Activated CD4-positive, alpha-beta T cell treated with anti-CD3 and anti-CD28 coated beads, Interleukin-2, amount 50 U/mL, for 4 hours (primary cell): ENCODE measurements at places on chromosomes 5 and 9.

DNA sequence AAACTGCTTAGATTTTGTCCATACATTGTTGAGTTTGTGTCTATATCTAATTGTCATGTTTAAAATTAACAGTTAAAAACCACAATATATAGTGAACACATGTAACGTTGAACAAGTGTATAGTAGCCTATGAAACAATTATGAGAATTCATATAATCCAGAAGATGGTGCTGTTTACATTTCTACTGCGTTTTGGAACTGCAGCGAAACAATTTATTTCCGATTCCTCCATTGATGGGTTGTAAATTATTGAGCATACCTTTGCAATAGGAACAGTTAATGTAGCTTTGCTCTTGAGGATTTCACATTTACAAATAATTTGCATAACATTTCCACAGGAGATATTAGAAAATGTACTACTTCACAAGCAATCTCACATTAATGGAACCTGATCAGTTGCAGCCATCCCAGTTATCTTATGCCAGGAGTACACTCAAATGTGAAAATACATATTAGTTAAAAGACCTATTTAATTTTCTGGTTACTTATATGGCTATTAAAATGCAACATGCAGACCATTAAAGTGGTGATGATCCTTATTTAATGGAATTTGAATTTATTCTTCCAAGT lies 411.8 kb downstream of the CDH10 start:
- DNase-seq = no peak

DNA sequence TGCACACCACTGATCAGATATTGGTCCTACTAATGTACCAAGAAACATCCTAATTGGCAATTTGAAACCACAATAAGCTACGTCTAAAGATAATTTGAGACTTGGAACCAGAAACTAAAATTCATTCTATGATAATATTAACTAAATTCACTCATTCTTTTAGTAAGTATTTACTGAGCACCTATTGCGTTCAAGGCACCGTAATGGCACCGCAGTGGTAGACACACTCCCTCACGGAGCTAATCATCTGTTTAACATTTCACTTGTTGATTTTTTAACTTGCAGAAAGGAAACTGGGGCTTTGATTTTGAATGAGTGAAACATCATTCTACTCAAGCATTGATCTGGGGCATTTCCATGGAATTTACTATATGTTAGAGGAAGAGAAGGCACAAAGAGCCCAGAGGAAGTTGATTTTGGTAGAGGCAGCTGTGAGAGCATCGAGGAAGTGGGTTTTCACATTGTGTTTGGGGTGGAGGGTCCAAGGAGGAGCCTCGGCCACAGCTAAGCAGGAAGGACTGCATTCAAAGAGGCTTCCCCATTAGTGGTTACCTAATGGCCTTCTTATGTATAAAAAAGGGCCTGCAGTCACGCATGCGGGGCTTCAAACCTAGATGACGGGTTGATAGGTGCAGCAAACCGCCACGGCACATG lies 7.1 kb downstream of the RAPGEF1 start:
- peak; percentile 28 for DNase-seq

DNA sequence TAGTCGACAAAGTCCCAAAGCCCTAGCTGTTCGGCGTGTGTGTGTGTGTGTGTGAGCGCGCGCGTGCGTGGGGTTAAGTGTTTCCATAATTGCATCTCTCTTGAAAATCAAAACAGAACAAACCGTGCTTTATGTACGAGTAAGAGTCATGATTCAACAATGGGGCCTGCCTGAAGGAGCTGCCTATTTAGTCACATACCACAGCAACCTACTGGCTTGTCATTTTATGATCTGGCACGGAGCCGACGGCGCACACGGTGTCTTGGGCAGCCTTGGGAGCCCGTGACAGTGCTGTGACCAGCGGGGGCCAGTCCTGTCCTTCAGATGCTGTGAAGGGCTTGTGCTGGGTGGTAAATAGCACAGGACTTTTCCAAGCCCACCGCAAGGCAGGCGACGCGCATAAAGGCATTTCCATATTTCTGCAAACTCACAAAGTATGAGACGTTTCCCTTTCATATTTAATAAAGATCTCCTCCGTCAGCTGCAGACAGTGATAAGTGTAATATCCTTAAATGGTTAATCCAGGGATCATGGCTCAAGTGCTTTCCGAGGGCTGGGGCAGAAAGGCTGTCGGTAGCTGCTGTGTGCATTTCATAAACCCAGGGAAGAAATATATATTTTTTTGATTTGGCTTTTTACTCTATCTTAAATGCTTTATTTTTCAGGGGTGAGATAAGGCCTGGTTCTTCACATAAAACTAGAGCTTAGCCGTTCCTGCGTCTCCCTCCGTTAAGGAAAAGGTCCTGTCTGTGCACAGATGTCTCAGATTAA lies 270.2 kb upstream of the IRX1 start:
- DNase-seq = no peak

- DNase-seq = no peak
Observed at GRCh38 chr9:99831857-99832557, 10.3 kb downstream of the NR4A3 start.

DNA sequence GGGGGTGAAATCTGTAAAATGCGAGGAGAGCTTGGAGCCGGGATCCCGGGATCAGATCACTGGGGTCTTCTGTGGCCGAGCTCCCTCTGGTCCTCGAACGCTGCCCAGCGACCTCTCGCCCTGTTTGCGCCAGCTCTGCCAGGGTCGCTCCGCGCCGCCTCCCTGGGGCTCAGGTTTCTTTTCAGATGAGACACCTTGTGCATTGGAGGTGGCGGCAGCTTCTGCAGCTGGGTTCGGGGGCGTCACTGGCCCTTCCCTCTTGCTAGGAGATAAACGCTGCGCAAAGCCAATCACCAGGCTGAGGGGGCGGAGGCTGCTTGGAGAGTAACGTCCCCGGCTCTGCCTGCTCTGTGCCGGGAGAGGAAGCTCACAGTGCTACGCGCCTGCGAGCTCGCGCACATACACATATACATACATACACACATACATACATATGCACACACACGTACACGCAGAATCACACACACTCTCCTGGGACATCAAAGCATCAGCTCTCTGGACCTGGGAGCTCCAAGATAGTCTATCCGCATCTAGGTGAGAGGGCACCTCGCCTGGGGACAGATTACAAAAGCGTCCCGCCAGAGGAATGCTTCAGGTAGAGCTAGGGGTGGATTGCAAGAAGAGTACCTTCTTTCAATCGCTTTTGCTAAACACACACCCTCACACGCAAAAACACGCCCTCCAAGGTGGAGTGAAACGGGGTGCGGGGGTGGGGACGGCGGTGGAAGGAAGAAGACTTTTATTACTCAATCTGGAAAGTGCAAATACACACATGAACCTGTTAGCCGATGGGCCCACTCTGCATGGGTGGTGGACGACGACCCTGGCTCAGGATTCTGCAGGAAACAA lies at the start of gene ST8SIA4:
Gene ST8SIA4 (minus strand): TSS at position 244 of the 849 bp plus-strand sequence. CDS start 327 bp downstream, outside the sequence.
- peak; percentile 88 for DNase-seq

DNA sequence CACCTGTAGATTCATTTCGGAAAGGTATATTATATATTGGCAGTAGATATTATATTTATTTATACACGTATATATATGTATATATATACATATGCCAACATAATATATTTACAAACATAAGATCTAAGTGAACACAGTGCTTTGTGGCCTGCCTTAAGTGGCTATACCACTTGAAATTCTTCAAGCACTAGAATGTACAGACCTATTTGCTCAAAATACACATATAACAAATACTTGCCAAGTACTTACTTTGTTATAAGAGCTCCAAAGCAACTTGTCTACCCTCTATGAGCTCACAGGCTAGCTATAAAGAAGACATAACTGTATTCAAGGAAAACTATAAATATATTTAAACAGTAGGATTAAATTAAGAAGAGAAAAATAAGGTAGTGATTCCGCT lies 33.6 kb upstream of the SLC36A1 start:
- DNase-seq = no peak

DNA sequence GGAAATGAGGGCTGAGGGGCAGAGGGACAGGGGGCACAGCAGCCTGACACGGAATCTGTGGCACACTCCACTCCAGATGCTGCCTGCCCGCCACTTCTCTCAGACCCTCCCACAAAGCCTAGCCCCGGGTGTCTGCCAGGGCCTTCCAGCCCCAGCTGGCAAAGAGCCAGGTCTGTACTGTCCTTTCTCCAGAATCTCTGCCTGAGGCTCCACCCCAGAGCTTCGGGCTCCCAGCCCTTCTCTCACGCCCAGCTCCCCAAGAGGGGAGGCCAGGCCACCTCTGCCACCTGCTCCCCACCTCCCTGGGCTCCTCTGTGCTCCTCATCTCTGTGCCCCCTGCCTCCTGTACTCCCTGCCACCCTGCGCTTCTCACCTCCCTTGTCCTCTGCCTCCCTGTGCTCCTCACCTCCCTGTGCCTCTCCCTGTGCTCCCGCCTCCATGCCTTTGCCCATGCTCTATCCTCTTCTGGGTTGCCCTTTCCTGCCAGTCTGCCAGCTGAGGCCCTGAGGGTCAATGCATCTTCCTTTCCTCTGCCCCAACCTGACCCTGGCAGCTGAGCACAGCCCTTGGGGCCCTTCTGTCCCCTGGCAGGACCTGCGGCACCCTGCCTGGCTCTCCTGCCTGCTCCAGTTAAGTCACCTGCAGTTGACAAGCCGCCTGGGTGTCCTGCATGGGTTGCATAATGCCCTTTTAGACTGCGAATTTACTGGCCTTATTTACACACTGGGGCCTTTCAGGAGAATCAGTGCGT lies 36.4 kb downstream of the RASGEF1C start:
- DNase-seq = no peak

DNA sequence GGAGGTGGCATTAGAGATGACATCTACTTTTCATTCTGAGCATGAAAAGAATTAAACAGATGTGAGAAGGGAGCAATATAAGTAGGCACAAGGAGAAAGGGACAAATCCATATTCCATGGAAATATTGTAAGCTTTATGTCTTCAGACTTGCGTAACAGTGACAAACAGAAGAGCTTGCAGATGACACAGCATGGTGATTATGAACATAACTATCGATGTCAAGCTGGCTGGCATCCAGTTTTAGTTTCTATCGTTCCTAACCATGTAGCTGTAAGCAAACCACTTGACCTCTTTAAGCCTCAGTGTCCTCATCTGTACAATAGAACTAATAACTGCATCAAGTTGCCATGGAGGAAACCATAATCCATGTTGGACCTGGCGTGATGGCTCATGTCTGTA lies 246.7 kb upstream of the ADRA1B start:
- DNase-seq = no peak

DNA sequence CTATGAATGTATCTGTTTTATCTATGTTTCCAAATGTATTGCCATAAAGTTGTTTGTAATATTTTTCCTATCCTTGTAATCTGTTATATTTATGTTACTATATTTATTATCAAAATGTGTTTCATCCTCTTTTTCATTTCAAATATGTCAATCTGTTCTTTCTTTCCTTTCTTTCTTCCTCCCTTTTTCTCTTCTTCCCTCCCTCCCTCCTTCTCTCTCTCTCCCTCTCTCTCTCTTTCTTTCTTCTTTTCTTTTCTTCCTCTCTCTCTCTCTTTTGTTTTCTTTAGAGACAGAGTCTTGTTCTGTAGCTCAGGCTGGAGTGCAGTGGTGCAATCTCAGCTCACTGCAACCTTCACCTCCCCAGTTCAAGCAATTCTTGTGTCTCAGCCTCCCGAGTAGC lies 91.3 kb downstream of the GTF3C4 start:
- no peak for DNase-seq

GRCh38 chr9:133122935-133123611 lies 2.0 kb upstream of the RALGDS start:
- no peak for DNase-seq

GRCh38 chr9:113475992-113476391 lies 12.5 kb downstream of the RGS3 start:
- DNase-seq = no peak

DNA sequence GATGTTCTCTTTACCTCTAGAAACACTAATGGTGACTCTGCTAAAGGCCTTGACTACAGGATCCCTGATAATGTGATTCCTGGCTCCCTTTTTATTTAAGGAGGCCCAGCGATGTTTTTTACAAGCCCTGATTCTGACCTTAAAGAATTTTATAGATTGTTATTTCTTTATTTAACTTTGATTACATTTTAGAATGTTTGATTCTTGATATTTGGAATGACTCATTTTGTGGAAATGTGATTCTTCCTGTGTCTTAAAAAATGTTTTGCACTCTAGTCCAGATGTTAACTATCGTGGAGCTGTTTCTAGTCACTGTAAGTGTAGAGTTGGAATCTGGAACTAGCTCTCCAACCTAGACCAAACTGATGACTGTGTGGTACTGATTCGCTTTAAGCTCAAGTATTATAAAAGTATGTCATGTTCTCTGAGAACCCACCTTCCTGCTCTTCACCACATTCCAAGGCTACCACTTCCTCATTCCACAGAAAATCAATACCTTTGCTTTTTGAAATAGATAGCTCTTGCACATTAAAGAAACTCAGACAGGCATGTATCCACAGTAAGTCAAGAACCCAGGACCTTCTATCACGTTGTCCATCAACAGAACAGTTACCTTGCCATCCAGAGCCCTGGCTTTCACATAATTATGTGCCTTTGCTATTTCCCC lies 65.2 kb downstream of the JMY start:
- no peak for DNase-seq

- DNase-seq = no peak
Observed at GRCh38 chr9:136208675-136209074, 3.7 kb upstream of the LHX3 start.

DNA sequence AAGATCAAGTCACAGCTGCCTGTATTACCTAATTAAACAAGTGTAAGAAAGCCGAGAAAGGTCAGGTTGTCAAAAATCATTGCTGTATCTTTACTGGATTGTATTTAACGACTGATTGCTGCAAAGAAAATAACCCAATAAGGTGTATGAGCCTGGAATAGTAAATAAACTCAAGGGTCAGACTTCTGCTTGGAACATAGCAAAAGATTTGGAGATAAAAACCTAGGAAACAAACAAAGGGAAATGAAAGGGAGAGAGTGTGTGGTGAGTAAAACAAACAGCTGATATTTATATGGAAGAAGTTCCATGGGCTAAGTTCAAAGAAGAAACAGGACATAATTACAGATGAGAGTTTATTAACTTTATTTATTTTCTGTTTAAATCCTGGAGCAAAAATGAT lies 354.0 kb downstream of the TLR4 start:
- DNase-seq = no peak

GRCh38 chr9:32677931-32678330 lies 42.5 kb upstream of the TAF1L start:
- no peak for DNase-seq

GRCh38 chr5:79901631-79902030 lies 89.4 kb downstream of the MTX3 start:
- no peak for DNase-seq

DNA sequence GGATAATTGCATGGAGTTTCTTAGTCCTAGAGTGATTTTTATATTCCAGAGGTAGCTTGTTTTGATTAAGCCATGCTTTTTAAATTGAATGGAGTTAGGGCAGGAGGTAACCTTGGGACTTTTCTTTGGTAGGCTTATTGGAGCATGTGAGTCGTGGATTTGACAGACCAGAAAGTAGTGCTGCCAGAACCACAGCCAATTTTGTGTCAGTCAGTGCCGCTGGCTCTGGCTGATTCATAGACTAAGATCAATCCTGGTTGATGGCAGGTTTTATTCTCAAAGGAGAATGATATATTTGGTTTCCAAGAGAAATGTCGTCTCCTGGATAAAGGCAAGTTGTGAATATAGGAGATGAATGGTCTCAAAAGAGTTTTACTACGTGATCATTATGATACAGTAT lies 20.3 kb downstream of the RAI14 start:
- no peak for DNase-seq
